ENCODE measurements at places on chromosomes 5 and 9.

DNA sequence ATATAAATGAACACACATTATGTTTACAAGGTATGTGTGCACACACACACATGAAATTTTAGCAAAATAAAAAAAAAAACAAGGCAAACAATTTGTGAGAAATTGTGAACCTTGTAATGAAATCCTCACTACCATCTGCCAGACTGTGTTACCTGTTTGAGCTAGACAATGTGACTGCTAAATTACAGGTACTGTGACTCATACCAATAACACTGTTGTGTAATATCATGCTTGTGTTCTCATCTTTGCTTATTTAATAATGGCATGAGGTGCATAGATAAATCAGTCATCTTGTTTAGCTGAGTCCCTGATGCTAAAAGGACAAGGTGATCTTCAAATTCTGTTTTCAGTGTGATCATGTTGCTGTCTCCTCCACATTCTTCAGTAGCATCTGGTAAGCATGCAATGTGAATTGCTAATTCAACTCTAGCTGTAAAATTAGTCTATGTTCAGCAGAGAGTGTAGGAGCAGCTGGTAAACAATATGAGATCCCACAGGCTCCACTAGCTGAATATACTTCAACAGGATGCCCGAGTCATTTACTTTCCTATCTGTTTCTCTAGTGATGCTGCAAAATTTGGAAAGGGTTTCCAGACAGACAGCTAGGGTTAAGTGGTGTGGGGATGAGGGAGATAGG is 966.3 kb upstream of the C9orf72 start:
- DNase-seq = peak; percentile 17

DNA sequence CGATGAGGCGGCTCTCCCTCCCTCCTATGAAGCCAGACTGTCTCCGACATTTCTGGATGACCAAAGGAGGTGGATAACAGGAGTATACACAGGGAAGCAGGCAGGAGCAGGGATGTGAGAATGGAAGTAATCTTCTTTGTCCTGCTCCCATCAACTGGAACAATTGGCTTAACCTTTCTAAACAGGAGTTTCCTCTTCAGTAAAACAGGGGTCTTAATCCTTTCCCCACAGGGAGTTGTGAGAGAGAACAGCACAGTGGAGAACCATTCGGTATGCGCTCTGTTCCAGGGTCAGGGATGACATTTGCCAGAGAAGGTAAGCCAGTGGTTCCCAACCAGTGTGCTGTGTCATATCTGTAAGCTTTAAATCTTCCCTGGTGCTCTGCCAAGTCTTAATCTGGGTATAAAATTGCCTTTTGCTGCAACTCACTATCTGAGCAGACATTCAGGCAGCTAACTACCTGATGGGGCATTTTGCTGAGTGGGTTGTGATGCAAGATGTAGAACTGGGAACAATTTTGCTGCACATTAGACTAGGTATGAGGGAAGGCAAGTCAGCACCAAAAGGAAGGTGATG is 294.8 kb upstream of the KIF2A start:
- peak; percentile 37 for DNase-seq

- DNase-seq = peak; percentile 21
Measured at GRCh38 chr9:107316795-107317661, 33.9 kb downstream of the RAD23B start.

- no peak for DNase-seq
Measured at GRCh38 chr5:82221020-82221419, 57.1 kb downstream of the RPS23 start.

DNA sequence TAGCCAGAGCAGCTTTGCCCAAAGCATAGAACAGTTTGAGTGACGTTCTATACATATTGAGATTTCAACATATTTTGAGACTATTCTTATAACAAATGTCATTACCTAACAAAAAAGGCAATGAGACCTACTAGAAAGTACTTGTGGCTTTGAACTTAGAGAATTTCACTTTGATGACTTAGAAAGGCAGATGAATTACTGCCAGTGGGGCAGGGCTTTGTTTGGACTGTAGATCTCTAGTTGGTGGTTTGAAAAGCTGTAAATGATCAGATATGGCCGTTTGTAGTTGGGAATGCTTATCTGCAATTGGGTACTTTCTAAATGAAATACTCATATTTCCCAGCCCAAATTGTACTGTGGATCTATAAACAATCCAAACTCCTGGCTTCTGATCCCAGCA is 28.1 kb downstream of the SOX30 start:
- no peak for DNase-seq

DNA sequence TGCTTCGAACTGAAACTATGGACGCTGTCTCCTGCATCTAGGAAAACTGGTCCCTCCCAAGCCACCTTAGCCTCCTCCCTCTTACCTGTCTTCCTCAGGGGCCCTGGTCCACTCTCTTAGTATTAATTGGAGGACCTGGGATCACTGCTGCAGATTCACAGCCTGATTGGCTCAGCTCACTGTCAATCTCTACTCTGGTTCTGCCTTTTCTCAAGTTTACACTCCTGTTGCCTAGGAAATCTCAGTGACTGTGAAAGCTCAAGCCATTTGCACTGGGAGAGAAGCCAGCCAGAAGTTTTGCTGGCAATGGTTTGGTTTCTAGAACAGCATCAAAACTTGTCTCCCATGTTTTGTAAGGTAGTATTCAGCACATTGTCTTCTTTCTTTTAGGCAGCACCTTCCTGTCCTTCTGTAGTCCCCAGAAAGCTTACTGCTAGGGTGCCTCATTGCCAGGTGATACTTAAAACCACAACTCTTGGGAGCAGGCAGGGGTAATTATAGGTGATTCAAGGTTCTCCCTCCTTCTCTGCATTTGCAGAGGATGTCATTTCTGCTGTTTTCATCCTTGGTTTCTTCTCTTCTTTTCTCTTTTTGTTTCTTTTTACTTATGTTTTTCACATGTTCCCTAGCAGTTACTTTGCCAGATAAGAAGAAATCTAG is at the start of gene CAPSL:
TSS of gene CAPSL (minus strand) at position 55 of the 660 bp plus-strand sequence. CDS start 17,502 bp downstream, outside the sequence.
- DNase-seq = no peak

- peak; percentile 76 for DNase-seq
Measured at GRCh38 chr5:32088214-32088613, 85.9 kb downstream of the GOLPH3 start.

- DNase-seq = no peak
Measured at GRCh38 chr9:105362470-105362869, 85.4 kb upstream of the FSD1L start.

DNA sequence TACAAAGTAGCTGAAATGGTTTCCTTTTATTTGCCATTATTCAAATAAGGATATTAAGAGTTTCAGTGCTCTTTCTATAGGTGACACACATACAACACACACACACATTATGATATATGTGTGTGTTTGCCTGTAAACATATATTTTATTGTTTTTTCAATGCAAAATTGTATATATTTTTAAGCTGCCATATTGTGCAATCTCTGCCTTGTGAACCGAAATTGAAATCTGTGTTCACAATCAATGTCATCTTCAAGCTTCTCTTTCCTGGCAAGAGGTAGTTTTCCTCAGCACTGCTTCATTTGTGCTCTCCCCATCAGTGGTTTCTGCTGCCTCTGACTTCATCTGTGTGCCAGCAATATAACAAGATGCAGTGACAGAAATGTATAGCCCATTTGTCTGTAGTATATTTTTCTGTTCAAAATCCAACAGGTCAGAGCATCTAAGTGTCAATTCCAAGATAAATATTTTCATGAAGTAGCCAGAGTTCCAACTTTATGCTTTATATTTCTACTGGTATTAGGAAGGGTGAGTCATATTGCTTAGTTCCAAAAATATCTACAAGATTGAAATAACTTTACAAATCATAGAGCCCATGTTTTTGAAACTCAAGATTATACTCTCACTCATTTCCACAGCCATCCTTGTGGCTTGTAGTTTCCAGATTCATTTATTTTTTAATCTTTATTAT is 1704.8 kb upstream of the CDH9 start:
- DNase-seq = no peak

GRCh38 chr9:23551929-23552707 is 273.9 kb downstream of the ELAVL2 start:
- no peak for DNase-seq

GRCh38 chr5:176181271-176181855 is 56.9 kb upstream of the SIMC1 start:
- no peak for DNase-seq

DNA sequence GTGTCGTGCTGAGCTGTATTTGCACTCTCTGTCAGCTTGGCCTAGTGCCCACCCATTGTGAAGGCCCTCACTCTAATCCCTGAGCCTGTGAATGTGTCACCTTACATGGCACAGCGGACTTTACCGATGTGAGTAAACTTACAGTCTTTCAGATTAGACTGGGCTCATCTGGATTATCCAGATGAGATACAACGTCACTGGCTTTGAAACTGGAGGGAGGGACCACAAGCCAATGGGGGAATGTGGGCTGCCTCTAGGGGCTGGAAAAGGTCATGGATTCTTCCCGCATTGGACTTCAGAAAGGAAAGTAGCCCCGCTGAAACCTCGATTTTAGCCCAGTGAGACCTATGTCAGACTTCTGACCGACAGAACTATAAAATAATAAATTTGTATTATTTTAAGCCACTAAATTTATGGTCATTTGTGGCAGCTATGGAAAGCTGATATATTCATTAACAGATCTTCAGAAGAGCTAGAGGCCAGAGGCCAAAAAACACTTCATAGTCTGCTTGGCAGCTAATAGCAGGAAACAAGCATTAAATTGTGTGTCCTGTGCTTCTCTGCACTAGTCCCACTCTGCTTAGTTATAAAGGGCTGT is 139.0 kb upstream of the GAS1 start:
- DNase-seq = no peak

DNA sequence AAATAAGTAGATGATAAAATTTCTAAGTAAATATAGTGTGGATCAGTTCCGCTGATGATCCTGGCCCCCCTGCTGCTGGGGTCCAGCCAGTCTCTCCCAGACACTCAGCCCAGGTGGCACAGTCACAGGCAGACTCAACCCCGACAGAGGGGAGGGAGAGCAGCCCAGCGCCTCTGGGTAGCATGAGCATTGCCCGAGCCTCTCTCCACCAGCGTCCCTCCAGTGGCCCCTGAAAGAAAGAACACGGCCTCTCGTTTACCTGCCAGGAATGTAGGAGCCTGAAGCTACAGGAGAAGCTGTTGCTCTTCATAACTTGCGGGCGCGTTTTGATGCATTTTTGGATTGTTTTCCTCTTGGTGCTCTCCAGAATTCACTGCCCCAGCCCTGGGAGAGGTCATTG is 68.8 kb upstream of the ICE1 start:
- DNase-seq = no peak

GRCh38 chr5:83503662-83504061 is 32.1 kb downstream of the VCAN start:
- peak; percentile 49 for DNase-seq

GRCh38 chr9:97543561-97543960 is 42.1 kb downstream of the TMOD1 start:
- no peak for DNase-seq

DNA sequence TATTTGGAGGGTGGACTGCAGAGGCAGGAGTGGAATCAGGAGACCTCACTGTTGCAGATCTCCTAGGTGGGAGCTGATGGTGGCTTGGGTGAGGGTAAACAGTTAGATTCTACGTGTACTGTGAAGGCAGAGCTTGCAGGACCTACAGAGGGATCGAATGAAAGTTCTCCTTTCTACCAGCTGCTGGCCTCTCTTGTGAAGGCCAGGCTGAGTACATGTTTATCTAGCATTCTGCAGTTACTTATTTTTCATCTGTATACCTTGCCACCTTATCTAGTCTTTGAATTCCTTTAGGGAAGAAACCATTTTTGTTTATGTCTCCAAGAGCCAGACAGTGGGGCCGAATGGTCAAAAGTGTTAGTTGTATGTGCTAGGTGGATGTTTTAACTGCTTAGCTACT is 57.6 kb downstream of the PTTG1 start:
- DNase-seq = no peak

DNA sequence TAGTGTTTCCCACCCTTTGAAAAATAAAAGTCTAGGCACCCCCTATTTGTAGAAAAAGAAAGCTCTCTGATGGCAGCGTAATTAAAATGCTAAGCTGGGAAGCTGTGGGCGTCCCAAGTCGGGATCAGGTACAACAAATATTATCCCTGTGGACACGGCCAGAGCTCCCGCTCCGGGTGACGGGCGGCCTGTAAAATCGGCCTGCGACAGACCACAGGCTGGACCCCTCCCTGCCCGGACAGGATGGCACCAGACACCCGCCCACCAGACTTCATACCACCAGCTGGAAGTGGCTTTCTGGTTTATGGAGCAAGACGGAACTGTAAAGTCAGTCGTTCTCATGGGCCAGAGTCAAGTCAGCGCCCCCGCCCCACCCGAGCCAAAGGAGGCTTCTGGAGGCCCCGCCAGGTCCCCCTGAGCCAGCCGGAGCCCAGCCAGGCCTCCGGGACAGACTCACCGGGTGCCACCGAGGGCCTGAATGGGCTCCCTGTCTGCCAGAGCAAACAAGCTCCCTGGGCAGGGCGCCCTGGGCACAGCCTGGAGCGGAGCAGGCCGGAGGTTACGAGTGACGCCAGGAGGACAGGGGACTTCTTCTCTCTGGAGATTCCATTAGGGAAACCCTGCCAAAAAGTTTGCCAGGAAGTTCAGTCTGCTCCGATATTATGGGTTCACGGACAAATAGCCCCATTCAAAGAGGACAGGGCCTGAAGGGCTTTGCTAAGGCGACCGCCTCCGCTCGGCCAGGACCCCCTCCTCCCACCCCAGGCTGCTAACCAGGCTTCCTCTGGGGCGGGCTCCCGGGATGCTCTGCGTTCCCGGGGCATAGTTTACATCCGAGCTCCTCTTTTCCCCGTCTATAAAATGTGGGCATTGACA is 173.7 kb downstream of the ERCC6L2 start:
- no peak for DNase-seq

DNA sequence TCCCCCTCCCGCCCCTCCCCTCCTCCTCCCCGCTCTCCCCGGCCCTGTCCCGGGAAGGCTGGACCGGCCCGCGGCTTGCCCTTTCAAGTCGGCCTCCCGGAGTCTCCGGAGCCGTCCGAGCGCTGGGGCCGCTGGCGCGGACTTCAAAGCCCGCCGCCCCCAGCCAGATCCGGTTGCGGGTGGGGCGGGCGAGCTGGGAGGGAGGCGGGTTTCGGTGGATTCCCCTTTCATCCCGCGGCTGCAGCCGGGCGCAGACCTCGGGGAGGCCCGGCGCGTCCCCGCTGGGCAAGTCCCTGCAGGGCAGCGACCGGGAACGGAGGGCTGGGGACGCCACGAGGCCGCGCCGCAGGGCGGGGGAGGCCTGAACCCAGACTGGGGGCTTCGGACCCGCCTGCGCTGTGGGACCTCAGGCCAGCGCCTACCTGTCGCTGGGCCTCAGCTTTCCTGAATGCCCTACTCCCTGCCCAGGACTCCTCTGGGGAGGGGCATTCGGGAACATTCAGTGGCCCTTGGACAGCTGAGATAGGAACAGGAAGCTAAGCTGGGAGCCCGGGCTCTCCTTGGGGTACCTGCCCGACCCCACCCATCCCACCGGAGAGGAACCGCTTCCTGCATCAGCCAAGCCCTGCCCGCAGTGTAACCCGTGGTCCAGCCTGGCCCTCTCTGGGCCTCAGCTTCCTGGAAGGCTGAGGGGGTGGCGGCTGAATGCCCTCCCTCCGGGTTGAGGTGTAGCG is 23.4 kb downstream of the C9orf50 start:
- no peak for DNase-seq

- no peak for DNase-seq
Measured at GRCh38 chr5:149940941-149941644, 3.5 kb downstream of the PDE6A start.

DNA sequence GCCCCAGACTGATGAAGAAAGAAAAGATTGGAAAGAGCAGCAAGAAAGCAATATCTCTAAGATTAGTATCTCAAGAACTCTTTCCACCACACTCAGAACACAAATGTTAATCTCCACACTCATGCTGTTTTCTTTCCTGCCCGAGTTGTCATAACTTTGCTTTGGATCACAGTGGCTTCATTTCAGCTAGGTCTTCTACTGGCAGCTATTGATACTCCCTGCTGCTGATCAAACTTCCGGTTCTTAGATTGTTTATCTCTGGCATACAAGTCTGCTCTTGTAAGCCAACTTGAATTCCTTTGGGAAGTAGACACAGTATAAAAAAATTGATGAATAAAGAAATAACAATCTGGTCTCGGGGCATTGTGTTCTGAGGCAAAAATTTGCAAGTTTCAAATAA is 77.7 kb upstream of the SPEF2 start:
- DNase-seq = no peak
